A673 (cell line): ENCODE measurements at places on chromosomes 5 and 9.

DNA sequence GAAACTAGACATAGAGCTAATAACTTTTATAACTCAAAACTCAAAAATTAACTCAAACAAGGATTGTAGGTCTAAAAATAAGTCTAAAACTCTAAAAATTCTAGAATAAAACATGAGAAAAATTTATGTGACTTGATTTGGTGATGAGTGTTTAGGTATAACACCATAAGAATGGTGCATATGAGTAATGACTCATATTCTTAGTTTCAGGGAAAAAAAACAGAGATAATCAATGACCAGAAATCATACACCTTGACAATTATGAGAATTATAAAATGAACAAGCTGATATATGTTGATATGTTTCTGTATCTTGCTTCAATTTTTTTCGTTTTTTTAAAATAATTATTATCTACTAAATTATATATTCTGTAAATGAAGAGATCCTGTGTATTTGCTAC is 541.2 kb downstream of the PTPRD start:
- no peak overlapping the region for H3K4me3 ChIP-seq
- no peaks in the 10 kb centered on the region for H3K36me3 ChIP-seq
- H3K4me1 ChIP-seq: no peaks in the 10 kb centered on the region
- no peak for DNase-seq
- no peaks in the 10 kb centered on the region for H3K27me3 ChIP-seq

- no peaks in the 10 kb centered on the region for H3K4me1 ChIP-seq
- no peak overlapping the region for H3K4me3 ChIP-seq
- H3K27me3 ChIP-seq: no peaks in the 10 kb centered on the region
- H3K36me3 ChIP-seq: no peaks in the 10 kb centered on the region
- H3K27ac ChIP-seq: no peak overlapping the region
Observed at GRCh38 chr5:117877731-117878130, 1110.6 kb downstream of the DTWD2 start.

DNA sequence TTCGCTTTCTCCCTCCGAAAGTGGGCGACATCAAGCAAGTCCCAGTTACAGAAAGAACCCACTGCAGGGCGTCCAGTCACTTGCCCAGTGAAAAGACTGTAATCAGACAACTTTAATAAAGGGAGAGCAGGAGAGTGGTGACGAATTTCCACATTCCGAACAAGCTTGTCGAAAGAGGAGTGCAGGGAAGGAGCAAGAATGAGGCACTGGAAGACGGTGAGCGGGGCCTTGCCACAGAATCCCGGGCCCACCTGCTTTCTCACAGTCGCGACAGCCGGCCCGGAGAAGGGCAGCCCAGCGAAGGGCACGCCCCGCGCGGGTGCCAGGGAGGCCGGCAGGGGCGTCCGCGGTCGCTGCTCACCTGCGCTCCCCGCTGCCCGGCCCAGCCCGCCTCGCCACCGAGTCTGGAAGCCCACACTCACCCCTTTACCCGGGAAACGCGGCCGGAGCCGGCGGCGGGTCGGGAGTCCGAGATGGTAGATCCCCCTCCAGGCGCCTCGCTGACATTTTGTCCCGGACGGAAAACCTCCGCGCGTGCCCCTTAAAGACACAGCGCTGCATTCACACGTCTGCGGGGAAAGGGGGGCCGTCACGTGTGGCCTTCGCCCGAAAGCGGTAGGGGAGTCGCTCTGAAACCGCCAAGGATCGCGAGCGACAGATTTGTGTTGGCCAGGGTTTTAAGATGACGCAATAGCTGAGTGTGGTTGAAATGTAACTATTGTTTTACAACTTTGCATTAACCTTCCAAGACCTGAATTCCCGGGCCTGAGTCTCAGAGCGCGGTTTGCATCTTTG is at the start of gene ZBED3:
Gene ZBED3 (minus strand): TSS at position 597 of the 795 bp plus-strand sequence. CDS start 9,407 bp downstream, outside the sequence.
- H3K27ac ChIP-seq: peak within 1 kb of the TSS; percentile 92
- H3K4me1 ChIP-seq: peaks cover 15% of the 10 kb centered on the region
- H3K36me3 ChIP-seq: no peaks in the 10 kb centered on the region
- no peaks in the 10 kb centered on the region for H3K27me3 ChIP-seq
- DNase-seq: peak; percentile 94

- no peak overlapping the region for H3K4me3 ChIP-seq
- no peaks in the 10 kb centered on the region for H3K36me3 ChIP-seq
- H3K27ac ChIP-seq: no peak overlapping the region
- DNase-seq: no peak
Observed at GRCh38 chr5:111367115-111367514, 142.9 kb downstream of the CAMK4 start.

DNA sequence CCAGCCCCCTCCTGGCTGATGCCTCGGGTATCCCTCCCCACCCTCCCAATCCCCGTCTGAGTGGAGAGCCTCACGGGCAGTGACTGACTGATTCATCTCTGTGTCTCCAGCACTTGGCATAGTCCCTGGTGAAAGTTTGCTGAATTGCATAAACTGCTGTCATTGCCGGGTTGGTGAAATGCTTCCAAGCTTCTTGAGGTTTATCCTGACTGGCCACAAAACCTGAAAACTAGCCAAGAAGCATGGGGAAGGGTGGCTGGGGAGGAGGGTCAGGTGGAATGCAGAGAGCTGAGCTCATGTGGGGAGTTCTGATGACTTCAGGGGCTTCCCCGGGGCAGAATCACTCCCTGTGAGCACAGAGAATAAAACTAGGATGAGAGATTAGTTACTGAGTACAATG is 56.9 kb upstream of the GGTA1 start:
- H3K4me3 ChIP-seq: no peak overlapping the region
- H3K27me3 ChIP-seq: no peaks in the 10 kb centered on the region
- H3K4me1 ChIP-seq: peaks cover 12% of the 10 kb centered on the region
- no peaks in the 10 kb centered on the region for H3K36me3 ChIP-seq

DNA sequence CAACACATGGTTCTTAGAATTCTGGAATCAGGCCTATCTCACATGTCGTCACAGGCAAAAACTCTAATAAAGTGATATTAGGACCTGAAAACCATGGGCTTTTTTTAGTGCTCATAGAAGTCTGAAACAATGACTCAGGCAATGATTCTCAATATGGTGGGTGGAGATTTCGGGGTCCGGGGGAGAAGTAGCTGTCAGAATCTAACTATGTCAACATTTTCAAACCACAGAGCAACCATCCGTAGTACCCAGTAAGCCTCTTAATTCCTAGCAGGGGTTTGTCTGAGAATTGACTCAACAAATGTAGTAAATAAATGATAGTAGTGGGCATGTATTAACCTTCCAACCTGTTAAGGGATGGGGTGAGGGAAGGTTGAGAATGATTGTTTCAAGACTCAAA is 2.6 kb downstream of the AMACR start:
- no peak for DNase-seq
- peaks cover 13% of the 10 kb centered on the region for H3K4me1 ChIP-seq

DNA sequence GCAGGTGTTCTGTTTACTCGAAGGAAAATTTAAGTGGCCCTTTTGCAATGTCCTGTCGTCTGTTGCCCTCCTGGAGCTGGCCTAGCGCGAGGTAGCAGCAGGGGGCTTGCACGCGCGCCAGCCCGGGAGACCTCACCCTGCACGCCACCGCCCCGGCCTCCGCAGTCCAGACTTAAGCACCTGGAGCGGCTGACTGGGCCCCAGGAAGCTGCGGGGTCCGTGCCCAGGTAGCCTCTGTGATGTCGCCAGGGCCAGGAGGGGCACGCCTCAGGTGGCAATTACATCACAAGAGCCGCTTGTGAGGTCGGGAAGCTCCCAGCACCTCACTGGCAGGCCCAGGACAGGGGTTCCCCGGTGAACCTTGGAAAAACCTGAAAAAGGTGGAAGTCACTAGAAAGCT is at the start of gene SAXO1:
Gene SAXO1 (minus strand): TSS at position 195 of the 400 bp plus-strand sequence. CDS start 301 bp downstream, outside the sequence.
- no peak for DNase-seq
- no peak within 1 kb of the TSS for H3K4me3 ChIP-seq
- no peaks in the 10 kb centered on the region for H3K36me3 ChIP-seq
- H3K27ac ChIP-seq: no peak within 1 kb of the TSS
- no peaks in the 10 kb centered on the region for H3K4me1 ChIP-seq

DNA sequence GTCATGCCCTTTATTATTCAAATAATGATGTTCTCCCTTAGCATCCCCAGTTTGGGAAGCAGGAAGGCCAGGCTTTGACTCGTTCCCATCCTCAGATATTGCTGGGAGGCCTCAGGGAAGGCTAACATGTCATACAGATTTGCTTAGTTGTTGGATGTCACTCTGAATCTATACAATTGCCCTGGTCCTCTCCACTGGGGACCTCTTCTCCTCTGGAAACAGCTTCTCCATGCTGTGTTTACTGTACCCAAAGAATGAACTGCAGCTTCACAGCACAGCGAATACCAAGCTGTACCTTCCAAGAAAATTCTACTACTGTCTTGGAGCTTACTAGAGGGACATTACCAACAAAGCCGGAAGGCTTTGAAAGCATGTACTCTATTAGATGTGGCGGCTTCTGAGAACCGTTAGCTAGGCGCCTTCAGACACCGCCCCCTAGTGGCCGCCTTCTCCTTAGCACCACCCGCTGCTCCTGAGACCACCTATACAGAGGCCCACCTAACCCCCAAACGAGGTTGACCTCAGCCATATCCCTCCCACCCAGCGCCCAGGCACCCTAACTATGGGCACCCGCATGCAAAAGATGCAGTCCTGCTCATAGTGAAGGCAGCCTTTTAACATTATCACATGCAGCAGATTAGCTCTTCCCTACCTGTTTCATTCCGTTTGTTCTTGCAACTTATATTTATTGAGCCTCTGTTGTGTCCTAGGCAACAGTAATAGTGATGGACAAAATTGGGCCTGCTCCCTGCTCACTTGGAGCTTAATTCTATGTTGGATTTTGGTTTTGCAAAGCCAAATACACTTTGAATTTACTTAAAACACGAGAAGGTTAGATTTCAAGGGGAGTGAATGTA is 34.9 kb upstream of the FOXI1 start:
- H3K27me3 ChIP-seq: no peaks in the 10 kb centered on the region
- no peaks in the 10 kb centered on the region for H3K36me3 ChIP-seq
- peak; percentile 37 for DNase-seq
- H3K4me1 ChIP-seq: peaks cover 19% of the 10 kb centered on the region
- no peak overlapping the region for H3K27ac ChIP-seq

- no peak overlapping the region for H3K4me3 ChIP-seq
- H3K27ac ChIP-seq: no peak overlapping the region
- H3K36me3 ChIP-seq: no peaks in the 10 kb centered on the region
- H3K27me3 ChIP-seq: peaks cover 45% of the 10 kb centered on the region
Observed at GRCh38 chr5:90285581-90285980, 124.0 kb downstream of the CETN3 start.

GRCh38 chr5:155773680-155774079 is 553.3 kb upstream of the SGCD start:
- DNase-seq: no peak
- H3K36me3 ChIP-seq: no peaks in the 10 kb centered on the region
- H3K4me1 ChIP-seq: no peaks in the 10 kb centered on the region
- no peaks in the 10 kb centered on the region for H3K27me3 ChIP-seq

DNA sequence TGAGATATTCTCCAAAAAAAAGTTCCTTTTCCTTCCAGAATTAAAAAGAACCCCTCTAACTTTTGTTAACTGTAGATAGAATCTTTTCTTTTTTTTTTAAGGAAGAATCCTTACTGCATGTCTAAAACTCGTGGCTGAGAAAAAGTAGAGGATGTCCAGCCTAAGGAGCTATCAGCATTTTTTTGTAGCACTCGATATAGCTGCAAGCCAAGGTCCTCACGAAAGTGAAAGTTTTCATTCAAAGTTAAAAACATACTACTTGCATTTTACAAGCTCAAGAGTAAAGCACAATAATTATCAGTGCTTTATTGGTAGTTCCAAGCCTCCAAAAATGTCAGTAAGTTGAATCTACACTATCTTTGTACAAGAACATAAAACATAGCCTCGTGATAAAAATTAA is 28.7 kb upstream of the ZSWIM6 start:
- no peaks in the 10 kb centered on the region for H3K27me3 ChIP-seq
- H3K4me1 ChIP-seq: no peaks in the 10 kb centered on the region
- no peak for DNase-seq

DNA sequence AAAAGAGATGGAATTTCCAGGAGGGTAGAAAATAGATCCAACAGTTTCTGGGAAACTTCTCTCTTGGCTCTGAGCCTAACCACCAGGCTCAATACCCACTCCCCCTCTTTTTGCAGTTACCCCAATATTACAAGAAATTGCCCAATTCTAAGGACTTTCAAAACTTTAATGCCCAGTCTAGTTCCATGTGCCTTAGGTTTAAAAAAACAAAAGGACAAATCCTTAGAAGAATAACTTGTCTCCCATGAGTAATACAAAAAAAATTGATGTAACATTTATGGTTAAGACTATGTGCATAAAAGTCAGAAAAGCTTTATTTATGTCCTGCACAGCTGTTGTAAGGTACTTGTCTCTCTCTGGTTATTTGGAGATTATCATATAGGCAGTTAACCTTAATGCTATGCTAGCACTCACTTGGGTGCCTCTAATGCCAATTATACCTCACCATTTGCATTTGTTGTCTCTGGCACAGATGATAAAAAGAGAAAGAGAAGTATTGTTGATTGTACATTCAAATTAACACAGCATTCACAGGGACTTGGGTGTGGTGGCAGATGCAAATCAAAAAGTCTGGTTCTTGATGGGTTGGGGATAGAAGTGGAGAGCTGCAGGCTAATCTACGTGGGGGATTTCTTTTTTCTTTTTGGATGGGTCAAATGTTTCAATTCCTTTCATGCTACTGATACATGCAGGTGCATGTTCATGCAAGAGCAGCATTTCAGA is 159.4 kb downstream of the PIK3R1 start:
- H3K4me1 ChIP-seq: no peaks in the 10 kb centered on the region
- H3K4me3 ChIP-seq: no peak overlapping the region
- no peaks in the 10 kb centered on the region for H3K27me3 ChIP-seq
- DNase-seq: peak; percentile 15
- H3K36me3 ChIP-seq: no peaks in the 10 kb centered on the region

DNA sequence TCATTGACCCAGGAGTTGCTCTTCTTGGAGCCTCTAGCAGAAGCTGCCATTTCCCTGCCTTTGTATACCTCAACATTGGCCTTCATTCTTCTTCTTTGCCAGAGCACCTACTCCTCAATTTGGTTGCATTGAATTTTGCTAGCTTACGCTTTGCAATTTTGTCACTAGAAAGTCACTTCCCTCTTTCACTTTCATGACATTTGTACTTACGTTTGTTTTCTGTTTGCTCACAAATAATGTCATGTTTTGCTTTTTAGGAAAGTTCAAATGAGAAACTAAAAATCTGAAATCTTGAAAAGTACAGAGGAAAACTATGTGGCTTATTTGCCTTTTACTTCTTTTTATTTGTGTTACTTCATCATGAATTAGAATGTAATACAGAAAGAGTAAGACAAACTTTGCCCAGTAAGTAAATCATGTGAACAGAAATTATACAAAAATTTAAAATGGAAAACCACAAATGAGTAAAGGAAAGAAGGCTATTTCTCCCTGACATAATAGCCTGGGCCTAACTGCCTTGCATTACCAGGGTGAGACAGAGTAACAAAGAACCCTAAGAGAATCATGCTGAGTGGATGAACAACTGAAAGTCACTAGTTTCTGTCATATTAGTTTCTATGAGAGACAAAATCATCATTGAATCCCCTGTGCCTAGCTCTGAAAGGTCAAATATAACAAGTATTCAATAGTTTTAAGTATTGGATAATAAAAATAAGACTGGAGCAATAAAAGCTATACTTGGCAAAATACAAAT is 7.4 kb upstream of the IFNA1 start:
- no peaks in the 10 kb centered on the region for H3K36me3 ChIP-seq
- H3K27ac ChIP-seq: no peak overlapping the region
- no peaks in the 10 kb centered on the region for H3K27me3 ChIP-seq
- no peaks in the 10 kb centered on the region for H3K4me1 ChIP-seq
